ENCODE measurements at places on chromosomes 5 and 9.

DNA sequence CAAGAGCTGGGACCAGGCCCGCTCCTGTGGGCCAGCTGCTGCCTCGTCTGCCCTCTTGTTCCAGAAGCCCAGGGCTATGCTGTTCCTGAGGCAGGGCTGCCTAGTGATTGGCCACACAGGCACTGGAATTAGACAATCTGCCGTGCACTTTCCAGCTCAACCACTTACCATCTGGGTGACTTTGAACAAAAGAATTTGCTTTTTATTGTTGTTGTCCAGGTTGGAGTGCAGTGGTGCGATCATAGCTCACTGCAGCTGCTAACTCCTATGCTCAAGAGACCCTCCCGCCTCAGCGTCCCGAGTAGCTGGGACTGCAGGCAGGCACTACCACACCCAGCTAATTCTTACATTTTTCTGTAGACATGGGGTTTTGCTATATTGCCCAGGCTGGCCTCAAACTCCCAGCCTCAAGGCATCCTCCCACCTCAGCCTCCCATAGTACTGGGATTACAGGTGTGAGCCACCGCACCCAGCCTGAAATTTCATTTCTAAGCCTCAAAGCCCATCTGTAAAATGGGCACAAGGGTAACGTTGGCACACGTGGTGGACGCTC is 1.2 kb upstream of the NEK6 start:
- peak; percentile 72 for DNase-seq

DNA sequence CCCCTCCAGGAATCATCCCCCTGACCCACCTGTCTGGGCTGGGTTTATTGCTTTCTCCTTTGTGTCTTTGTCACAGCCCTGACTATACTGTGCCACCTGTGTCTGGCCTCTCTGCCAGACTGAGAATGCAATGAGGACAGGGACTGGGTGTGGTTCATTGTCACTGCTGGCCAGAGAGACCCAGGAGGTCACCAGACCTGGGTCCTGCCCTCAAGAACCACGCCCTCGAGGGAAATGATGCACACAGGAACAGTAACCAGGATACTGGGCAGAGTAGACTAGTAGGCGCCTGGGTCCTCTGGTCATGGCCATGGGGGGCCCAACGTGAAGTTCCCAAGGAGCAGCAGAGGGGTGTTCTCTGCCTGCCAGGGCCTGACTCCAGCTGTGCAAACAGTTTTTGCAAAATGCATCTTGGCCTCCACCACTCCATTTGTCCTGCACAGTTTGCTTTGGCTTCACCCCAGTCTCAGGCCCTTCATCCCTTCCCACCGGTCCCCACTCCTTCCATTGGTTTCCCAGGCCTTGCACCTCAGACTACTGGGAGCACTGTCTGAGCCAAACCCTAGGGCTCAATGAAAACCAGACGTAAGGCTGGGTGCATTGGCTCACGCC is 17.8 kb downstream of the RGS3 start:
- no peak for DNase-seq

DNA sequence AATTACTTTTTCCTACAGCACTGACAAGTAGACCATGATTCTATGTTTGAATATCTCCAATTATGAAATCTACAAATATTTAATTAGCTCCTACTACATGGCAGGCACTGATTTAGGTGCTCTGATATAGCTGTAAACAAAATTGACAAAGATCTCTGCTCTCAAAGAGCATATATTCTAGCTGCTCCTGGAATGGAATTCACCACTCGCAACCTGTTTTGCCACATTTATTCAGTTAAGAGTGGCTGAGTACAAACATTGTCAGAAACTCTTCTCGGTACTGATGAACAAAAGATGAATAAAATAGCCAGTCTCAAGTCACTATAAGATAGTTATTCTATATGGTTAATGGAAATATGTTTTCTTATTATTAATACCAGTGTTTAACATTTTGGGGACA is 114.2 kb upstream of the PDE4D start:
- no peak for DNase-seq

DNA sequence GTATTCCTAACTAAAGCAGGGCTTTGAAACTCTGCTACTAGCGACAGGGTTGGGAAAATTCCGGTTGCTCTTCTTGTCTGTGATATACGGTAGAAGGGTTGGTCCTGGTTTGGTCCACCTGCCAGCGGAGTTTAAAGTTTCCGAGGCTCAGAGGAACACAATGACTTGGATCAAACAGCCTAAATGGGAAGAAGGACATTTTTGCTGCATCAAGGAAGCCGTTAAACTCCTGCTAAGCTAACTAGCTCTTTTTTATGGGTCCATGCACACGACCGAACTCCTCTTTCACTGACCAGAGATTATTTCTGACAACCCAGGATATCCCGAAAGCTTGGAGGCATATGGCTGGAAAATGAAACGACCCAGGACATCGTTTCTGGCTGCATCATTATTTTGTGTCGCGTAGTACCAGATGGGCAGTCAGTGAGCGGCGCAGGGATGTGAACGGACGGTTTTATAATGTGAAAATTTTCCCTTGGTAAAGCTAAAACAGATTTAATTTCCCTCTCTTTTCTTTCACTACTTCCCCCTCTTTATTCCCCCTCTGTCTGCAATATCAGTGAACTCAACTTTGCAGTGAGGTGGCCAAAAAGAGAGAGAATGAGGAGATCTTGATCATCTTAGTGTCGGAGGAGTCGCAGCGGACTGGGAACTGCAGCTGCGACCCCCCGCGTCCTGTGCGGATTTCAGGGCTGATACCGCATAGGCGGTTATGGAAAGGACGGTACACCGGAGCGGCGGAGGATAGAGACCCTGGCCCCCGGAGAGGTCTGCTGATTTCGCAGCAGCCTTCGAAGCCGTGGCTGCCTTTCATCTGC is at the start of gene LURAP1L:
Gene LURAP1L, plus strand, starts transcription at position 160 of the 818 bp plus-strand sequence. CDS start 696 bp downstream, outside the sequence.
- DNase-seq: peak; percentile 77

GRCh38 chr9:34592895-34593601 is 3.5 kb upstream of the CNTFR start:
- no peak for DNase-seq

DNA sequence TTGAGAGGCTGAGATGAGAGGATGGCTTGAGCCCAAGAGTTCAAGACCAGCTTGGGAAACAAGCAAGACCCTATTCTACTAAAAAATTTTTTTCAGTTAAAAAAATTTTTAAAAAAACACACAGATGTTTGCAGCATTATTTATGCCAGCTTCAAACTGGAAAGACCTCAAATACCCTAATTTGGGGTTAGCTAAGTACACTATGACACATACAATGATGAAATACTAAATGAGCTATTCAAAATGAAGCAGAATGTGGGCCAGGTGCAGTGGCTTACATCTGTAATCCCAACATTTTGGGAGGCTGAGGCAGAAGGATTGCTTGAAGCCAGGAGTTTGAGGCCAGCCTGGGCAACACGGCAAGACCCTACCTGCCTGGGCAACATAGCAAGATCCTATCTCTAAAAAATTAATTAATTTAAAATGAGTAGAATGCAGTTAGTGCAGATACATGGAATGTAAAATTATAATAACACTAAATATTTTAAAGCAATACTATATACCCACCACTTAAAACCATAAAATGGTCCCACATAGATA is 44.9 kb downstream of the LHFPL2 start:
- no peak for DNase-seq

DNA sequence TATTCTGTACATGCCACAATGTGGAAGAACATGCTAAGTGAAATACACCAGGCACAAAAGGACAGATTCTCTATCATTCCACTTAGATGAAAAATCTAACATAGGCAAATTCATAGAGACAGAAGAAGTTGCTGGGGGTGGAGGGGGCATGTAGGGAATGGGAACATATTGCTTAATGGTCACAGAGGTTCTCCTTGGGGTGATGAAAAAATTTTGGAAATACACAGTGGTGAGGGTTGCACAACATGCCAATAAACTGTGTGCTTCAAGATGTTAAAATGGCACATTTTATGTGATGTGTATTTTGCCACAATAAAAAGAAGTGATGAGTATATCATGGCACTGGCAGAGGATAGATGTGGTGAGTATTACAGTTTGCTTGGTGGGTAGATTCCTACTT is 111.9 kb downstream of the SUSD1 start:
- no peak for DNase-seq

DNA sequence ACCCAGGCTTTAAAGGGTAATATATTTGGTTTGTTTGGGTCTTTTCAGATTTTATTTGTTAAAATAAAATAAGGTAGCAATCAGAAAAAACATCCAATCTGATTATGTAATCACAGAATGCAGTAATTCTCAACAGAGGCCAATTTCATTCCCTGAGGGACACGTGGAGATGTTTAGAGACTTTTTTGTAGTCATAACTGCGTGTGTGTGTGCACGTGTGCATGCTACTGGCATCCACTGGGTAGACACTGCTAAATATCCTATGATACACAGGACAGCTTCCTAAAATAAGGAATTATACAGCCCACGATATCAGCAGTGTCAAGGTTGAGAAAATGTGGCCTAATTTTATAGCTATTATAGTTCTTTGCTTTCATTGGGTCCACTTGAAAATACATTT is 180.8 kb upstream of the KLF9 start:
- no peak for DNase-seq

DNA sequence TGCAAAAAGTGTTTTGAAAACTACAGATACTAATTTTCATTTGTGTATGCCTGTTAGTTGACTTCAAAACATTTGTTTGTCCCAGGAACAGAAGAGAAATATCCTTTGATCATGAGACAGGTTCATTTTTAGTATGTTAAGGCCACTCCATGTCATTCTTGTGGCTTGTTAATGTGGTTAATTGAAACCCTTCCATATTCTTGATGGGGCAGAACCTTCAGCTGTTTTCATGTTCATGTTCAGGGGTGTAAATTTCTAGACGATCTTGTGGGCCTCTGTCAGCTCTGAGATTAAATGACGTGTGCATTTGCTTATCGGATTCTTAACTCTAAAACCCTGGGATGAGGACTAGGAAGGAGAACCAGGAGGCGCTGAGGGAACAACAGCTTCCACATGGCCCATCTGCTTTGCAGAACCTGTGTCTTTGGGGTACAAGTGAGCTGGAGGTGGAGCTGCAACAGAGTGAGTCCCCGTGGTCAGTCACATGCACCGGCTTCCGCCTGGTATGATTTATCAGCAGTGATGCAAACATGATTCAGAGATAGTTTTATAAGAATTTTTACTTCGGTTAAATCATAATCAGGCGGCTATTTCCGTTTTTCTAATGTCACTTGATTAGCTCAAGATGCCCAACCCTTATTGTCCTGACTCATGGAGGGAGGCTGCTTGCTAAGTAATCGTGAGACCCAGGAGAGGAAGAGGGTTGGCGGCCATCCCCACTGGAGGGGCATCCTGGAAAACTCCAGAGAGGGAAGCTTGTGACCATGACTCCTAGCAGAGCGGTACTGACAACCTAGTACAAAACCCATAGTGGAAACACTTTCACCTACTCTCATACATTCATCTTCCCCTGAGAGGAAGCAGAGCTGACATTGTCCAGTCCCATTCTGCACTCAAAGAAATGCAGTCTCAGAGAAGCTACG is 138.4 kb downstream of the C9orf152 start:
- no peak for DNase-seq

DNA sequence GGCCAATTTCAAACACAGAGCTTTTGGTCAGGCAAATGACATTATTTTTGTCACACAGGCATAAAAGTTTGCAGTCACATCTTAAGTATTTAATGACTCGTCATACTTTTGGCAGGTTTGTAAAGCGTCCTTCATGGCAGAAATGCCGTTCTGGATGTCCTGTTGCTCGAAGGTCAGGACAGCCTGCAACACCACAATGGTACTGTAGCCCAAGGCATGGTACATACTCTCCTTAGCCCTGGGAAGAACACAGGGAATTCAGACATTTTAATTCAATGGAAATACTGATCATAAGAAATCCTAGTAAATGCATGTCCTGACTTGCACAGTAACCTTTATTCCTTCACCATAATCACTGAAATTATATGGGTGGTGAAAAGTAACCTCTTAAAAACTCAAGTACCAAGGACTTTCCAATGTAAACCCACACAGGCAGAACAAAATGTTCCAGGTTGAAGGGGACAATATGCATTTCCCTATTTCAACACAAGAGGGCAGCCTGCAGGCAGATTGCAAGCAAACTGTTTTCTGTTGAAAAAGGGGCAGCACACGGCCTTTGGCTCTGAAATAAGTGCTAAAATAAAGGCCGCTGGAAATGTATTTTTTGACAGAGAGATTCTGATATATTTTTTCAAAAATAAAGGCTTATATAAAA is 95.7 kb downstream of the TTC39B start:
- DNase-seq: peak; percentile 69

DNA sequence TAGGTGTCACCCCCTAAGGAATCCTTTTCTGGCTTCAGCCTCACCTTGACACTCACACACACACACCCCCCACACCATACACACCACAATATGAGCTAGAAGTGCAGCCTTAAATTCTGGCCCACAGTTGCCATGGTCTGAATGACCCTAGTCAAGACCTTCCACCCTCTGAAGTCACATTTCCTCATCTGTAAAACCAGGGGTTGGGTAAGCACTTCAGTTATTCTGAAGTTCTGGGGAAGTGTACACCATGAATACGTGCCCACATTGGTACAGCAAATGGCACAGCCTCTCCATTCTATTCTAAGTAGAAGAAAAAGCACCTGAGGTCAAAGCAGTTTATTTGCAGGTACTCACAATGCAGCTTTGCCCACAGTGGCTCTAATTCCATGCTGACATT is 372.8 kb upstream of the KLF4 start:
- no peak for DNase-seq

- DNase-seq: no peak
Observed at GRCh38 chr5:111887706-111888105, 130.7 kb upstream of the NREP start.

- no peak for DNase-seq
Observed at GRCh38 chr5:43376496-43377140, 35.6 kb downstream of the CCL28 start.

- DNase-seq: no peak
Observed at GRCh38 chr9:81032831-81033230, 656.5 kb downstream of the TLE1 start.

GRCh38 chr5:110651507-110651906 is 75.0 kb downstream of the TMEM232 start:
- DNase-seq: no peak

DNA sequence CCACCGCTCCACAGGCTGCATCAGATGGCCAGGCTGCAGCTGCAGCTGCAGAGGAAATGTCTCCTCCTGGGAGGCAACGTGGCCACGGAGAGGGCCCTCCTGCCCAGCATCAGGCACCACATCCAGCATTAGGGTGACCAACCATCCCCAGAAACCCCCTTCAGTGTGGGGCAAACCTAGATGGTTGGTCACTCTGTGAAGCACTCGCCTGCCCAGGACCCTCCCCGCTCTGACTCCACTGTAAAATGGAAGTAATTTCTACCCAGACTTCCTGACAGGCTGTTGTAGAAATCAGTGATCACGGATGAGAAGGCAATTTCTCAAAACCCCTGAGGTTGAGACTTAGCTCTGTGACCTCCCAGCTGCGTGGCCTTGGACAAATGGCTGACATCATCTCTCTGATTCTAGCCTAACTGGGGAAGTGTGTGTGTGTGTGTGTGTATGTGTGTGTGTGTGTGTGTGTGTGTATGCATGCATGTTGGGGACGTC is 31.6 kb downstream of the B4GALT1 start:
- DNase-seq: no peak

DNA sequence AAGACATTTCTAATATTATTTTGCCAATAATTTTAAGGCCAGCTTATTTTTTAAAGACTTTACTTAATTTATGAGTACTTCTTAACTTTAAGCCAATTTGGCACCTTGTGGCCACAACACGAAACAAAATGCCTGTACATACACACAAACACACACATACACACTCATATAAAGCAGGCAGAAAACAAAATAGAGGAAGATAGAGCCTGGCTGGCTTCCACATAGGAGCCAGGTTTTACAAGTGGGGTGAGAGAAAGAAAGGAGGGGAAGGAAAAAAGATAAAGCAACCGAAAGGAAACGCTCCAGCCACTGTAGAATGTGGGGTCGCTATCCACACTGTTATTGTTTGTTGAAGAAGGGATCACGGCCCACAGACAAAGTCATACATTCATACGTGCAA is 10.4 kb downstream of the GMCL2 start:
- DNase-seq: no peak

All from NCI-H345 (cell line).